Regular cardiac myocyte (primary cell): ENCODE measurements at places on chromosomes 7 and 10. TPM values are rescaled to one million over a fixed set of nuclear protein-coding genes. Genes with fewer than 3 reads are reported as not detected.

RNF32 gene
- 0.77 and 2.5 TPM in 2 replicates for total RNA-seq

IL15RA gene
- 1.7 and 3.7 TPM in 2 replicates for total RNA-seq

HYAL4 gene
- total RNA-seq, result not detected in 2 replicates

DPP6 gene
- total RNA-seq, result not detected in 2 replicates

RHEB gene
- 66.5 and 67.5 TPM in 2 replicates for total RNA-seq

NRCAM gene
- 2.3 and 10.4 TPM in 2 replicates for total RNA-seq

ASB15 gene
- total RNA-seq, result under 0.01 TPM in 1 of 2 replicates, not detected in the other

OR2A1 gene
- under 0.01 TPM in 1 of 2 replicates, not detected in the other for total RNA-seq

ACTL6B gene
- not detected in 2 replicates for total RNA-seq

SYCE1 gene
- 0.19 TPM in 1 of 2 replicates, not detected in the other for total RNA-seq

LHFPL3 gene
- total RNA-seq, result not detected in 2 replicates

SOSTDC1 gene
- total RNA-seq, result not detected in 2 replicates

KCNMA1 gene
- 15.5 and 20.7 TPM in 2 replicates for total RNA-seq

SFXN2 gene
- total RNA-seq, result 5.6 and 7.5 TPM in 2 replicates

PAPOLB gene
- total RNA-seq, result 0.19 and 0.28 TPM in 2 replicates

WDR86 gene
- total RNA-seq, result 0.56 TPM in 1 of 2 replicates, not detected in the other

ELN gene
- total RNA-seq, result 6.2 and 6.9 TPM in 2 replicates

PRRT4 gene
- under 0.01 TPM in 1 of 2 replicates, not detected in the other for total RNA-seq

ZP3 gene
- 1.2 and 5.9 TPM in 2 replicates for total RNA-seq

FAM25G gene
- not detected in 2 replicates for total RNA-seq

CPVL gene
- 0.58 TPM in 1 of 2 replicates, not detected in the other for total RNA-seq

PPA1 gene
- 193 and 244 TPM in 2 replicates for total RNA-seq

HOXA4 gene
- not detected in 2 replicates for total RNA-seq

PIK3CG gene
- total RNA-seq, result 0.19 and 1.1 TPM in 2 replicates

AASS gene
- total RNA-seq, result 25.7 and 30.2 TPM in 2 replicates

ENTPD1 gene
- 0.58 and 4.2 TPM in 2 replicates for total RNA-seq

ANLN gene
- total RNA-seq, result 12.4 and 118 TPM in 2 replicates

GPNMB gene
- total RNA-seq, result 6.7 and 50.5 TPM in 2 replicates

GDF10 gene
- total RNA-seq, result 0.19 and 2.0 TPM in 2 replicates

HMX3 gene
- total RNA-seq, result not detected in 2 replicates

ANKRD2 gene
- 0.85 and 2.5 TPM in 2 replicates for total RNA-seq

ABCB1 gene
- 1.2 and 2.0 TPM in 2 replicates for total RNA-seq

POR gene
- total RNA-seq, result 77.8 and 82.2 TPM in 2 replicates

ZNF804B gene
- total RNA-seq, result not detected in 2 replicates

SLC18A3 gene
- under 0.01 TPM in 1 of 2 replicates, not detected in the other for total RNA-seq

OPN1SW gene
- total RNA-seq, result not detected in 2 replicates

SYT15B gene
- under 0.01 and 0.28 TPM in 2 replicates for total RNA-seq

PDGFA gene
- total RNA-seq, result 45.4 and 90.9 TPM in 2 replicates

IDI2 gene
- 0.28 TPM in 1 of 2 replicates, not detected in the other for total RNA-seq

ADAMTS14 gene
- 1.9 and 4.2 TPM in 2 replicates for total RNA-seq

CALHM2 gene
- 15.0 and 16.1 TPM in 2 replicates for total RNA-seq

NUPR2 gene
- total RNA-seq, result not detected in 2 replicates

DKK1 gene
- 90.5 and 174 TPM in 2 replicates for total RNA-seq

PKD2L1 gene
- not detected in 2 replicates for total RNA-seq

VGF gene
- under 0.01 TPM in 1 of 2 replicates, not detected in the other for total RNA-seq

GIMAP4 gene
- total RNA-seq, result 0.56 and 0.58 TPM in 2 replicates

CPXM2 gene
- total RNA-seq, result 4.2 and 15.5 TPM in 2 replicates

ZWINT gene
- 8.7 and 98.7 TPM in 2 replicates for total RNA-seq

HACD1 gene
- total RNA-seq, result 23.7 and 30.5 TPM in 2 replicates

MSMB gene
- not detected in 2 replicates for total RNA-seq

TCAF1 gene
- total RNA-seq, result 62.7 and 85.1 TPM in 2 replicates

PTER gene
- total RNA-seq, result 7.1 and 11.3 TPM in 2 replicates

PCLO gene
- total RNA-seq, result 0.19 and 0.56 TPM in 2 replicates

SIRT1 gene
- 11.6 and 12.7 TPM in 2 replicates for total RNA-seq

CCL24 gene
- total RNA-seq, result not detected in 2 replicates

NMT2 gene
- 44.3 and 59.6 TPM in 2 replicates for total RNA-seq

KCNH2 gene
- not detected in 2 replicates for total RNA-seq

DNAAF5 gene
- 11.6 and 25.3 TPM in 2 replicates for total RNA-seq

COL17A1 gene
- 0.56 and 1.2 TPM in 2 replicates for total RNA-seq
